ENCODE measurements at places on chromosomes 2 and 18.
A peak's percentile ranks its signal among the peaks of the same experiment; 100 is the strongest.

DNA sequence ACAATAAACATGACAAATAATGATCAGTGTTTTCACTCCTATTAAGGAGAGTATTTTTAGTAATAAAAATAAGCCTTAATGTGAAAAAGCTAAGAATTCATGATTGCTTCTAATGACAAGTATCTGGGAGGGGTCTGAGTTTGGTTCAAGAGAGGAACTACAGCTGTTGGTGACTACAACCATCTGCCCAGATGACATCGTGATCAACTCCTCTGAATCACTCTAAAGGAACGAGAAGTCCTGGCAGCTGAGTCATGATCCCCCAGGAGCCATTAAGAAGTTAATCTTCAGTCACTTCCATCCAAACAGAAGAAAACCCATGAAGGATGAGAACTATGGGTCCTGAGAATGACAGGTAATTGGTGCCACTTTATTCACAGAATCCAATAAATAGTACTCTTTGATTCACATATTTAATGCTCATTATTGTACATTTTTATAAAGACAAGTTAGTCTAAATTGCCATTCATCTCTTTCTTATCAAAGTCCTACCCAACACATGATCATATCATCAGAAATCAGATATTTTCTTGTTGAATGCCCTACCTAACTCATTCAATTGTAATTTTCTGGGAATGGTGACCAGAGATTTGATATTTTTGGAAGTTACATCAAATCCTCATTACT is 6.8 kb downstream of the TFPI start:
- peak; percentile 73 for DNase-seq

GRCh38 chr2:36568516-36569246 is 29.3 kb downstream of the FEZ2 start:
- DNase-seq, result no peak

DNA sequence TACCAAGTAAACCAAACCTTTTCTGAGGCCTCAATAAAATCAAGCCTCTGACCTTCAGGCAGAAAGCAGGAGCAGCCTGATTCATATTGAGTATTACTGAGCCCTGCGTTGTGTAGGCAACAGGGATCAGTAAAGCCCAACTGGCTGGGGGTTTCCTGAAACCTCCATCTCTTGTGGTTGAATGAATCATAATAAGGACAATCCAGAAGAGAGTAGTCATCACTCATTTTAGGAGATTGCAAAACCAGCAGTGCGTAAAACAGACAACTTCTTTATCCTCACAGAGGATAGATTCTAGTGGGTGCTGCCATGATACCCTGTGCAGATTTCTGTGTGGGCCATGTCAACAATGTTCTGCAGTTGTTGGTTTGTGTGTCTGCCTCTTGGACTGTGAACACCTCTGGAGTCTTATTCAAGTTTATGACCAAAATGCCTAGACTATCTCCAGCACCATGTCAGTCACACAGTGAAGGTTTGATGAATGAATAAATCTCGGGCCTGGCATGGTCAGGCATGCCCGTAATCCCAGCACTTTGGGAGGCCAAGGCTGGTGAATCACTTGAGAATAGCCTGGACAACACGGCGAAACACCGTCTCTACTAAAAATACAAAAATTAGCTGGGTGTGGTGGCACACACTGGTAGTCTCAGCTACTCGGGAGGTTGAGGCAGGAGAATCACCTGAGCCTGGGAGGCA is 51.8 kb upstream of the RAB27B start:
- peak; percentile 63 for DNase-seq

DNA sequence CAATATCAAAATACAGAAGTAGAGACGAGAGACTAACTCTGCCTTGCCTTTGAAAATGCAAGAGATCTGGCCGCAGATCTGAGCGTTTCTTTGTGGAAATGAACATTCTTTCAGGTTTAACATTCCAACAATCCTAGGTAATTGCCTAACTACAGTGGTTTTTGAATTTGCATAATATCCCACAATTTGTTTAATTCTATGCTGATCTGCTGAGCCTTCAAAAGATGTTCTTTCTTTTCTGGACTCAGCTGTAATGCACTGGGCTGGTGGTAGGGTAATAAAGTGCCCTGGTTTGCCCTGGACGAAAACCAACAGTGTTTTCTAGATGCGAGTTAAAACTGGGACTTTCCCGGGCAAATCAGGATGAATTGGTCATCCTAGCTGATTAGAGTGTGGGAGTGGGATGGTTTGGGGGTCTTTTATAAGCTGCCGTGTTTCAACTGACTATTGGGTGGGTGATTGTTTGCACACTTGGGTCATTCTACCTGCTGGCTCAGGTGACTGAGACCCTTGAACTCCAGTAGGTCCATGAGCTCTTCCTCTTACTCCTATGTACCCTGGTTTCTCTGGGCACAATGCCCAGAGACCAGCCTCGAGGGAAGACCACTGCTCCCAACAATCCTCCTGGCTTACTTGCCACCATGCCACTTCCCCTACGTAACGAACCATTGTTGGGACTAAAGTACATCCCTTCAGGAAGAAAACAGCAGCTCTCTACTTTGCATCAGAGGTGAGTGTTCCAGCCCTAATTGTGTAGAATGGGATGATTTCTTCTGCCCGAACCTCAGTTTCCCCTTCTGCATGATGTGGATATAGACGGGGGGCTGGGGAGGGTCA is 3.4 kb upstream of the PAX8 start:
- no peak for DNase-seq

- no peak for DNase-seq
Measured at GRCh38 chr2:11685906-11686470, 16.0 kb upstream of the NTSR2 start.

DNA sequence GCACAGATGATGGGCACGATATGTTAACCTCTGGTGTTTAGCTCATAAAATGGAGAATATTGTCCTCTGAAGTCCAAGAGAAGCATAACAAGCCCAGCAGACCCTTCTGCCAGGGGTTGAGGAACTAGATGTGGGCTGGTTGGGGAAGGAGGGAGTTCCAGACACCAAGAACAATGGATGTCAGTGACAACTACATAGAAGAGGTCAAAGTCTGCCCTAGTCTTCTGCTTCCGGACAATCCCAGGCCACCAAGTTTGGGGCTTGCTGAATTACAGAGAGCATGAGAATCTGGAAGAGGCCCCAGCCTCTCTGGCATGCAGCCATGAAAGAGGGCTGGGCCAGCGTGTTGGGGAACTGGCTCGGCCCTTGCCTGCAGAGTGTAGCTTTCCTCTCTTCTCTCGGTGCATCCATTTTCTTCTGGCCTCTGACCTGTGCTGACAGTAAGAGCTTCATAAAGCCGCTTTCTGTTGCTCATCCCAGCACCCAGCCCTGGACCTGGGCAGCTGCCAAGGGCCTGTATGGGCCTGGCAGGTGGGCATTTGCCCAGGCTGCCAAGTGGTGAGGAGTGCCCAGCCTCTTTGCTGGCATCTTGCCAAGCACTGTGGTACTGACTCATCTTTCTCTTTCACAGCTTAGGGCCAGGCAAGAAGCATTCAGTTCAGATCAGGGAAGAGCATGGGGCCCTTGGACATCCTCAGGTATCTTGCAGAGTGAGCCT is 14.6 kb upstream of the LAPTM4A start:
- peak; percentile 28 for DNase-seq

GRCh38 chr18:54958704-54959625 is at the start of gene CCDC68:
Gene CCDC68, minus strand, starts transcription at chr18:54959461. Its CDS starts 16,670 bp downstream, at chr18:54942791.
- peak; percentile 37 for DNase-seq

DNA sequence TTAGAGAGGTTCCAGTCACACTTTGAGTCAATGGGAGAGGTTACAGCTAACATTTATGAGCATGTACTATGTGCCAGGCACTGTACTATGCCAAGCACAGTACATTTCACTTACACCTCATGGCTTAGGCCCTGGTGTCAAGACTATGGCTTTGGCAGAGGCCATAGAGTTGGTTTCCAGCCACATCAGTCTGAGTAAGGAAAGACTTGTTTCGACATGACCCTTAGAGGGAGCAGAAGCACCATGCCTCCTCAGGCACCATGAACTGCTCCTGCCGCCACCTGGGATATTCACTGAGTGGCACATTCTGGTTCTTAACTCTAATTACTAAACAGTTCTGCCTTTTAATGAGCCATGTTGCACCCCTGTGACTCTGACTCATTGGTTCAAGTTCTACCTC is 12.7 kb downstream of the DGUOK start:
- DNase-seq, result peak; percentile 59

GRCh38 chr2:66427300-66427699 is 7.6 kb upstream of the MEIS1 start:
- no peak for DNase-seq

DNA sequence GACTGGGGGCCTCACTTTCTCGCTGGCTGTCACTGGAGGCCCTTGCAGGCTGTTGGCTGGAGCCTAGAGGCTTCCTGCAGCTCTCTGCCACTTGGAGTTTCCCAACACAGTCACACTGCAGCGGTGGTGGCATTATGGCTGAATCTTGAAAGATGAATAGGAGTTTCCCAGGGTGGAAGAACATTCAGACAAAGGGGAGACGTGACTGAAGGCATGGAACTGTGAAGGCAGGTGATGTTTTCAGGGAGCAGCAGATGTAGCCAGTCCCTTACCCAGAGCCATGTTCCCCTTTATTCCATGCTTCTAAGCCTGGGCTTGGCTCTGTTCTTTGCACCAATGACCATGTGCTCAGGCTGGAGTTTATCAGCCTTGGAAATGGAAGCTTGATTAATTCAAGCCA is 106.7 kb upstream of the BOD1L2 start:
- DNase-seq, result no peak

DNA sequence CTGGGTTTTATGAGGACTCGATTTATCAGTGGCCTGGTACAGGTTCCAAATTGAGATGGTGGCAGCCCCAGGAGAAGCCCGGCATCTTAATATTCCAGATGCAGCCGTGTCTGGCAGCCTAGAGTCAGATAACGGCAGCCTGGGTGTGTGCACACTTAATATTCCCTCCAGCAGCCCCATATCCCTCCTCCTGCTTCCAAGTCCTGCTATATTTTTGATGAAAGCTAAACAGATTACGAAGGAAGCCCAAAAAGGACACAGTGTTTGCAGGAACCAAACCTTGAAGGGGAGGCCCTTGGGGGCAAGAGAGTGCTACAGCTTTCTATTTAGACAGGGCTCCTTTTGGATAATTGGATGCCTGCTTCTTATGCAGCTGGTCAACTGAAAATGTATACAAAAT is 25.1 kb upstream of the ALK start:
- no peak for DNase-seq

GRCh38 chr2:12051831-12052230 is 305.4 kb downstream of the LPIN1 start:
- DNase-seq, result no peak

GRCh38 chr2:120765678-120766469 is 30.2 kb downstream of the GLI2 start:
- DNase-seq, result no peak

DNA sequence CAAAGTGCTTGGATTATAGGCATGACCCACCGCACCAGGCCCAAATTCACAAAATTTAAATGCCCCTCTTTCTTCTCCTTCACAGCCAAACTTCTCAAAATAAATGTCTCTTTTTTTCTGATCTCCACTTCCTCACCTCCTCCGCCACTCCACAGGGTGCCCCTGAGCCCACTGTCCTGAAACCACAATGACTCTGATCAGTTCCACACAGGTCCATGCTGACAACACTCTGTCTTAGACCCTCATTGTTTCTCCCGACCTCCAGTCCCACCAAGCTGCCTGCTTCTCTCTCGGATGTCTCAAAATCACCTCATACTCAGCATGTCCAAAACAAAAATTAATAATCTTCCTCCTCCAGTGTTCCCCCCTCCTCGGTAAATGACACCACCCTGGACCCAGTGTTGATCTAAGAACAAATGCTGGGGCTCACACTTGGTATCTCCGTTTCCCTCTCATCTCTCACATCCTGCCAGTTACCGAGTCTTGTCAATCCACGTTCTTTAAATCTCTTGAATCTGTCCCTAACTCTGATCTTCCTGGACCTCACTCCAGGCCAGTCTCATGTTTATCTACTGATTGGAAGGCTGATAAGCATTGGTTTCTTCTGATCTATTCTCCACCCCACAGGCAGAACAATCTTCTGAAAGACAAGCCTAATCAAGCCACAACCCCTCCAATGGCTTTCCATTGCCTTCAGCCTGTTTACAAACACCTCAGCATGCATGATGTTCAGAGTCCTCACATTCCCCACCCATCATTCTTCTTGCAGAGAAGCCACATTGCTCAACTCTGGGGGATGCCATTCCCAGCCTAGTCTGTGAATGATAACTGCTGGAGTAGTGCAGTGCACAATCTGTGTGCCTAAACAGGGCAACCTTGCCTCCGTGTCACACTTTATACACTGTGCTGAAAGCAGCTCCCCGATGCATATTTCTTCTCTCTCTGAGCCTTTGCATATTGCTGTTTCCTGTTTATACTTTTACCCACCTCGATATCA is 12.4 kb upstream of the ANKRD44 start:
- DNase-seq, result no peak

GRCh38 chr2:72031346-72032110 is 116.1 kb downstream of the CYP26B1 start:
- no peak for DNase-seq

DNA sequence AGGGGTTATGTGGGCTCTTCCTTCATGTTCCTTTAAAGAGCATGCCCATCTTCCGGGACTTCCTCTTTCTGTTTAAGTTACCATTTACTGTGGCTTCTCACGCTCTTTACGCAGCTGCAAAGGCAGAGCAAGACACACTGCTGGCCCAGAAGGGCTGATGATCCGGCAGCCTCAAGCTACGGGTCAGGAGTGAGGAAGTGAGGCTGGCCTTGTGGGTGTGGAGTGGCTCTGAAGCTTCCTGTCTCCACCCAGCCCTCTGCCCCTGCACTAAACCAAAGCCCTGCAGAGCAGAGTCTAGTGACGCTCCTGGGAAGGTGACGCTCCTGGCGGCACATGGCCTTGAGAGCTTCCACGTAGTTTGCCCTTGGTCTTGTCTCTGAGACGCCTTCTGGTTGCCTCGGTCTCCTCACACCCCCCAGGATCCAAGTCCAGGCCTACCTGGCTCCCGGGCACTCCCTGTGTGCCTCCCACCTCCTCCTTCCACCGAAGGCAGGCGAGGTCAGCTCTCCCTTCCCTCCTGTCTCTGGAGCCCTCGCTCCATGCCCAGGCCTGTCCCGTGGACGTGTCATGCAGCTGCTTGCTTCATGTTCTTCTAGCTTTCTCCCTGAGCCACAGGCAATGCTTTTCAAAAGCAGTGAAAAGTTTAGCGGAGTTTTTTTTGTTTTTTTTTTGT is 50.3 kb downstream of the ARL4C start:
- peak; percentile 97 for DNase-seq

- DNase-seq, result no peak
Measured at GRCh38 chr2:2692599-2693389, 361.7 kb upstream of the MYT1L start.

GRCh38 chr2:134677856-134678756 is 40.7 kb downstream of the TMEM163 start:
- DNase-seq, result peak; percentile 23

DNA sequence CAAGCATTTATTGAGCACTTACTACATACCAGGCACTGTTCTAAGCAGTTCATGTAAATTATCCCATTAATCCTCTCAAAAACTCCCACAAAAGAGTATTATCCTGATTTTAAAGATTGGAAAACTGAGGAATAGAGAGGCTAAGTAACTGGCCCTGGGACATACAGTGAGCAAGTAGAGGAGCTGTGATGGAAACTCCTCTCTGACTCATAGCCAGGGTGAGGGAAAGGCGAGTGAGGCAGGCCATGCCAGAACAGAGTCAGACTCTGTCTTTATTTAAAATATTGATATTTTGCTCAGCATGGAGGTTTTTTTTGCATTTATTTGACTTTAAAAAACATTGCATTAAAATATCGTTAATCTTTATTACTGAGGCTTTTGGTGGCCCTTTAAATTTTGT is 208.0 kb downstream of the LOXHD1 start:
- no peak for DNase-seq
